Kidney (tissue), 22 donors: ENCODE measurements at places on chromosomes 6 and 20.

DNA sequence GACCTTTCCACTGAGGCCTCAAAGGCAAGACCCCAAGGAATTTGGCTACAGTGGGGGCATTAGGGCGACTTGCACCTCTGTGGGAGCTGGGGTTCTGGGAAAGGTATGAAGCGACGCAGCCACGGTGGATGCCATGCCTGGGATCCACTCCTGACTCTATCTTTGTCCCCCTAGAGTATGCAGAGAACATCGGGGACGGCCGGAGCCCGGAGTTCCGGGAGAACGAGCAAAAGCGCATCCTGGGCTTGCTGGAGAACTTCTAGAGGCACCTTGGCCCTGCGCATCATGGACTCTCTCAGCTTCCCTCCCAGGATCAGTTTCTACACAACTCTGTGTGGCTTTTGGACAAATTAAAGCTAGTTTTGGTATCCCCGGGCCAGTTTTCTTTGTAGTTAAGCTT is 31.2 kb upstream of the VSTM2L start:
- H3K27ac ChIP-seq, result no peak overlapping the region
- no peaks in the 10 kb centered on the region for H3K27me3 ChIP-seq
- no peak for DNase-seq
- H3K4me1 ChIP-seq, result peaks cover 4% of the 10 kb centered on the region

DNA sequence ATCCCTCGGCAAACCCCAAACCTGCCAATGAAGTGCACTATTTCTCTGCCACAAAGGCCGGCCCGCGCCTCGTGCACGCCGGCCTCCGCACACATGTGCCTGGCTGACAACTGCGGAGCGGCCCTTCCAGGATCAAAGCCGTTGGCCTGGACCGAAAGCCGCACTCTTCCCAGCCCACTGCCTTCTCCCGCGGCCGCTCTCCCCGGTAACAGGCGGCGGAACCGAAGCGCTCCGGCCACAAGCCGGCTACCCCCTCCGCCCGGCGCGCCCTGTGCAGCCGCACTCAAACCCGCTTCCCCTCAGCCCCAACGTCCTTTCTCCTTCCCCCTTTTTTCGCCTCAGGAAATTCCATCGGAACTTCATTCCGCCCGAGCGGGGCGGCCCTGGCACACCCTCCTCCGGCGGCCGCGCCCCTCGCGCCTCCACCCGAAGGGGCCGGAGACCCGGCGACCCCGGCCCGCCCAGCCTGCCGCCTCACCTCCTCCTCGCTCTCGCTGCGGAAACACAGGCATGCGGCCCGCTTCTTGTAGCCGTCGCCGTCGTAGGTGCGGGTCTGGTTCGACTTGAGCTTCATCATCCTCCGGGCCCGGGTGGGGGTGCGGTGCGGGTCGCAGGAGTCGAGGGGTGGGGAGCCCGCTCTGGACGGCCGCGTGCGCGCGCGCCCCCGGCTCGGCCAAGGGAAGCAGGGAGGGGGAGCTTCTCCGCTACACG is 528 bp downstream of the NUDT3 start:
- H3K4me3 ChIP-seq, result peak overlapping the region; percentile 77
- peak; percentile 75 for DNase-seq
- H3K4me1 ChIP-seq, result peaks cover 11% of the 10 kb centered on the region
- no peaks in the 10 kb centered on the region for H3K36me3 ChIP-seq

- no peaks in the 10 kb centered on the region for H3K27me3 ChIP-seq
- DNase-seq, result no peak
- H3K4me3 ChIP-seq, result peak overlapping the region; percentile 41
- no peaks in the 10 kb centered on the region for H3K4me1 ChIP-seq
- peak overlapping the region; percentile 99 for H3K27ac ChIP-seq
These were observed 90.5 kb upstream of the EPB41L1 start for GRCh38 chr20:36063916-36064657.

DNA sequence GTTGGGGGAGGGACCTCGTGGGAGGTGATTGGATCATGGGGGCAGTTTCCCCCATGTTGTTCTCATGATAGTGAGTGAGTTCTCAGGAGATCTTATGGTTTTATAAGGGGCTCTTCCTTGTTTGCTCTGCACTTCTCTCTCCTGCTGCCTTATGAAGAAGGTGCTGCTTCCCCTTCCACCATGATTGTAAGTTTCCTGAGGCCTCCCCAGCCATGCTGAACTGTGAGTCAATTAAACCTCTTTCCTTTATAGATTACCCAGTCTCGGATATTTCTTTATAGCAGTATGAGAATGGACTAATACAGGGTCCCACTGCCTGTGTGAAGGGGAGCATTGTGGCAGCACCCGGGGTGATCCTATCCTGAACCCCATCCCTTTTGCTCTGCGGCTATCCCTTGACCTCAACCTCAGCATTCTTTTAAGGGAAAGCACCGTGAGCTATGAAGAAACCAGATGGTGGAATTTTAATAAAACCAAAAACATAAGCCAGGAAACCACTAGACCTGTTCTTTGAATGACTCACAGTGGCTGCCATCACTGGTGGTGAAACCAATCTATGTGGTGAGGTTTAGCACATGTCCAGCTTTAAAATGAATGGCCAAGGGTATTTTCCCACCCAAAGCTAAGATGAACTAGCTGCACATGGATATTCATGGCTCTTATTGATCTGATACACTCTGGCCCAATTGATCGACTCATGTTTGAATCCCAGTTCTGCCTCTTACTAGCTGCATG is 62.2 kb downstream of the ZDHHC14 start:
- no peaks in the 10 kb centered on the region for H3K4me1 ChIP-seq
- no peak overlapping the region for H3K4me3 ChIP-seq
- no peaks in the 10 kb centered on the region for H3K36me3 ChIP-seq
- no peaks in the 10 kb centered on the region for H3K27me3 ChIP-seq
- DNase-seq, result no peak

GRCh38 chr6:63759605-63760105 is 124.1 kb downstream of the PHF3 start:
- H3K4me1 ChIP-seq, result no peaks in the 10 kb centered on the region
- H3K36me3 ChIP-seq, result no peaks in the 10 kb centered on the region
